ENCODE measurements at places on chromosomes 4 and X.

DNA sequence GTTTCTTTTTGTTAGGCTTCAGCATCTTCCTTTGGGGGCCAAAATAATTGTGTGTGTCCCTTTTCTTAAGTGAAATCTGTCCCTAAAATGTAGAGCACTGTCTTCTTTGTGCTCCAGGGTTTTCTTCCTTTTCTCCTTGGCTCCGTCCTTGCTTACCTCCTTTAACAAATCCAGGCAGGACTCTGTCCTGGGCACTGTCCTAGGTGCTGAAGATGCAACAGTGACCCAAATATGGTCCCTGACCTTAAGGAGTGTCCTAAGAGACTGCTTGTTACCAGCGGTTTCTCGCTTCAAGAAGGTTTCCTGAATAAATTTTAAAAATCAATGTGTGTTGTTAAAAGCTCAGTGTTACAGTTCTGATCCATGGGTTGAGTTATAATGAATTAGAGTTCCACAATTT lies 471.8 kb downstream of the KCNIP4 start:
- DNase-seq, result no peak

GRCh38 chr4:8320386-8320750 lies 50.8 kb downstream of the HTRA3 start:
- no peak for DNase-seq

DNA sequence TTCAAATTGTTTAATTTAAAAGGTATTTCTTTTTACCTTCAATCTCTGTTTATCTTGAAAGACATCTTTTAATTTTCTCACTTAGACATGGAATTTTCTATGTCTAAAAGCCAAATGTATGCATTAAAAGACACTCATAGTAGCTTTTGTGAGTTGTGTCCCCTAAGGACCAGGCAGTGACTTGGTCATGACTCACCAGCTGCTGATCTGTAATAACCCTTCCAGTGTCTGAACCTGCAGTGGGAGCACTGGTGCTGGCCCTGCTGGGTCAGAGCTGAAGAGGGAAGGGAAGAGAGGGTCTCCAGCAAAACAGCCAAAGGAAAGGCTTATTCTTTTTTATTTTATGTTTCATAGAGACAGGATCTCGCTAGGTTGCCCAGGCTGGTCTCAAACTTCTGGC lies 31.1 kb upstream of the SH3D19 start:
- peak; percentile 36 for DNase-seq

DNA sequence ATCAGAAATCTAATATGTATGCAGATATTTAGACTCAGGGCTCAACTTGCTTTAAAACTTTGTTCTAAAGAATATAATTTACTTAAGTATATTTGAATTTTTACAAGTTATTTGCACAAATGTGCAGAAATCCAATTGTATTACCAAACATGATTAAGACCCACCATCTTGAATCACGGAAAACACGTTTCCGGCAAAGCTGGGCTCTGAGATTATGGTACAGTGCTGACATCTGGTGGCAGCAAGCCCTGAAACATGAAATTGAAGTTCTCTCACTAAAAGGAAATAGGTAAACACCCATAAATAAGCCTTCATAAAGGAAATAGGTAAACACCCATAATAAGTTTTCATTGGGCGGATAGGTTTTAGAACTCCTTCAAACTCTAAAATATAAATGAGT lies 98.3 kb upstream of the MAOA start:
- DNase-seq, result peak; percentile 28

DNA sequence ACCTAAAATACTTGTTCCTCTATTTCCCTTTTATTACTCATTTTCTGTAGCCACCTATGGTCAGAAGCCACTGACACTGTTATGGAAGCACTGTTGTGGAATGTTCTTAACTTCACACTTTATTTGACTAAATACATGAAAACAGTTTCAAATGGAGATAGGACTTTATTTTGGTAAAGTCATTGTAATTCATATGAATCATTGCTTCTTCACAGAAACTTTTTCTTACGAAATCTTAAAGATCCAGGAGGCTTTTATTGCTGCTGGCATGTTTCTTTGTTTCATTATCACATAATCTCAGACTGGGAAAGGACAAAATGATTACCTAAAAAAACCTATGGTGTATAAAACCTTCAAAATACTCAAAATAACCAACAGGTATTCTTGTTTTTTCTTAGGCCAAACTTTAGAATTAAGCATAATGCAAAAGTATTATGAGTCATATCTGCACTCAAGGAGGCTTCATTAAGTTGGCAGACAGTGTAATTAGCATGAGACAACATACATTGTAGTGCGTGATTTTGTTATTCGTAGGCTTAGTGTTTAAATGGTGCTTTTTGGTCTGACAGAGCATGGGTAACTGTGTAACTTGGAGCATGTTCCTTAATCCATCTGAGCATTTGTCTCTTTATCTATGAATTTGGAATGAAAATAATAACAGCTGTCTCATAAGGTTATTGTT lies 58.0 kb downstream of the SH3BGRL start:
- peak; percentile 43 for DNase-seq

DNA sequence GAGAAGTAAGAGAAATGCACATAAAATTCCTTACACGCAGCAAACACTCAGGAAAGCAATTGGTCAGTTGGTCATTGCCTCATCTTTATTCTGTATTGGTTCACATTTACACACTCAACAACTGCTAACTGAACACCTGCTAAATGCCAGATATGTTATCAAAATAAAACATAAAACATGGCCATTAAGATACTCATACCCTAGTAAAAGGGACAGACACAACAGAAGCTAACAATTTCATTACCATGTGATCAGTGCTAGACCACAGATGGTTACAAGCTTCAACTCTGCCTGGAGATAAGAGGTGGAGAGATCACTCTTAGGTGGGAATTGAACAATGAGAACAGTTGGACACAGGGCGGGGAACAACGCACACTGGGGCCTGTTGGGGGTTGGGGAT lies 26.2 kb downstream of the TEC start:
- no peak for DNase-seq

- no peak for DNase-seq
These were observed 86.0 kb upstream of the TET2 start for GRCh38 chr4:105060628-105061027.

DNA sequence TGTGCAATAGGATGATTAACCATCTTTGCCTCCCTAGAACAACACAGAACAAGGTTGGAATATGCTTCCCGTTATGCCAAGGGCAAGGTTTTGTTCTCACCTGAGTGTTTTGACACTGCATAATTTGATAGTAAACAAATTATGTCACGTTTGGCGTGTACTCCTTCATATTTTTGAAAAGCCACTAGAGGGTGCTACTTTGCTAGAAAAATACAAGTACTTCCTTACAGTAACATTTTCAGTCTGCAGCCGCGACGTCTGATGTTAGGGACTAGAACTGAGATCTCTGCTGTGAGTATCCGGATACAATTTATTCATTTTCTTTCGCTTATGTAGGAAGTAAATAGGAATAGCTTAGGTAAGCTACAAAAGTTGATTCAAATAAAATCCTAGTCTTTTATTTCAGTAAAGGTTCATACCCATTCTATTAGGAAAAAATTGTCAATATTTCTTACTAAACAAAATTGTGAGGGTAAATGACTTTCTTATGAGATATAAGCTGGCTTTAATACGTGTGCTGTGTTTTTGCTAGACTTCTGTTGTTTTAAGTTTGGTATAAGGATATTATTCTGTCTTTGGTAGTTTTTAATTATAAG lies 181.1 kb upstream of the WDFY3 start:
- peak; percentile 57 for DNase-seq

DNA sequence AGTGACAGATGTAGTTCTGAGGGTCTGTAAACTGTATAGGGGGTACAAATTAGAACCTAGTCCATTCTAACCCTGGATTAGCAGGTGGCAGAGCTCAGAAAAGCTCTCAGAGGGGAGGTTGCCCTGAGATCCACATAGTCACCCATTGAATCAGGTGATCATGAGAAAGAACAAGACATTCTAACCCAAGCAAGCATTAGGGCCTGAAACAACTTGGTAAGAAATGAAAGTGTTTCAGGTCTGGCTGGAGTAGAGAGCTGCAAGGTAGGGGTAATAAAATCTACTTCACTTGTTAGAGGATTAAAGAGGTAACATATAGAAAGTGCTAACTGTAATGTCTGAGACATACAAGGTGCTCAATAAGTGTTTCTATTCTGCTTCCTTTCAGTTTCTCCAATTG lies 8.8 kb upstream of the BMP2K start:
- no peak for DNase-seq

DNA sequence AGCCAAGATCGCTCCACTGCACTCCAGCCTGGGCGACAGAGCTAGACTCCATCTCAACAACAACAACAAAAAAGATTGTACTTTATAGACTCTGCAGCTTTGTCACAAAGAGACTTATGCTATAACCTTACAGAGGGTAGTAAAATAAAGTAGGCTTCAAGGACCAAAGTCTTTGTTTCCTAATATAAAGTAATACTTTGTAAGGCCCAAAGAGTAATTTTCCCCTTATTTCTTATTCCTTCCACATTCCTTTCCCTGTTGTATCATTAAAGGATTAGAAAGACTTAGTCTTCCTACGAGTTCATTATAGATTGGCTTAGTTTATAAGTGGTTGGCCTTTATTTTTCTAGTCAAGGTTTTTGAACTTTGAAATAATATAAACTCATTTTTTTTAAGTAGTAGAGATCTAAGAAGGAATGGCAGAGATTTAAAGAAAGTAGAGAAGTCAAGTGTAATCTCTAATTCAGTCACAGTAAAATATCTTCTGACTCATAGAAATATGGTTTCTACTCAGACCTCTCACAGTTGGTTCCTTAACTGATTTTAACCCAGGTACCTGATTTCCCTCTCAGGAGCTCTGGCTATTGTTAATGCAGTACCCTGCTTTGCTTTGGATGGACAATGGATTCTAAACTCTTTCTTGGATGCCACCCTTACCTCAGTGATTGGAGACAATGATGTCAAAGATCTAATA lies 26.2 kb downstream of the YY2 start:
- no peak for DNase-seq

DNA sequence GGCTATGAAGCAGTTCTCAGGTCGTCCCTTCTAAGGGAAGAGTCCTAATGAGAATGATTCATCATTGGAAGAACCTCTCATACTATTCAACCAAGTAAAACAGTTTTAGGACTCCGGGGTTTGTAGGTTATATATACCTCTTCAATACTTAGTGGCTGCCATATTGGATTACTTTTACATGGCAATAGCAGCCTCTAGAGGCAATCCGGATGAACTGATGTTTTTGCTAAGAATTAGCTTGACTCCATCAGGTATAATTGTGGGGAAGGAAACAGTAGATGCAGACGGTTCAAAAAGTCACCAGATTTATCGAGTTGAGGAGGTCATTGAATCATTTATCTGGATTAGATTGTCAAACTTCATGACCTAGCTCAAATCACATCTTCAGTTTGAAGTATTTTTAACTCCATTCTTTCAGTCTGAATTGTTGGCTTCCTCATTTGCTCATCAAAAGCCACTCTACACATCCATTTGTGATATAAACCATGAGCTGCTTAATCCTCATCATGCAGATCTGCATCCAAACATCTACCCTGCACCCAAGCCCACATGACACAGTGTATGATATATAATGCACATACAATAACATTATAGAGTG lies 28.4 kb downstream of the GUCY1B1 start:
- DNase-seq, result peak; percentile 47

GRCh38 chrX:2901367-2902036 lies 27.6 kb downstream of the ARSD start:
- no peak for DNase-seq

GRCh38 chr4:183760326-183760725 lies 101.2 kb downstream of the TRAPPC11 start:
- no peak for DNase-seq

DNA sequence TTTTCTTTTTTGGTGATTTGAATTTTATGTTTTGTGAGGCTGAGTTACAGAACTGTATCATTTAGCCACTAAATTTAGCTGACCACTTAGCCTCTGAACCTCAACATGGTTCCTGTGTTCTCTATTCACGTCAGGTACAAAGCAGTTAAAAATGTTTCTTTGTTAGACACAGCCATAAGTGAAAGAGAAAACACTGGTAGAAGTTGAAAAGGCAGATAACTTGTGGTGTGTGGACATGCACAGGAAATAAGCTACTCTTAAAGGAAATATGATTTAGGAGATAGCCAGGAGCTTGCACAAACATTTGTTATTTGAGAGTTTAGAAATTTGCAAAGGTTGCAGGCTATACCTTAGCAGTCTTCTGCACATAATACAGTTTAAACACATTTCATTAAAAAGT lies 171.0 kb upstream of the RPS6KA3 start:
- no peak for DNase-seq

DNA sequence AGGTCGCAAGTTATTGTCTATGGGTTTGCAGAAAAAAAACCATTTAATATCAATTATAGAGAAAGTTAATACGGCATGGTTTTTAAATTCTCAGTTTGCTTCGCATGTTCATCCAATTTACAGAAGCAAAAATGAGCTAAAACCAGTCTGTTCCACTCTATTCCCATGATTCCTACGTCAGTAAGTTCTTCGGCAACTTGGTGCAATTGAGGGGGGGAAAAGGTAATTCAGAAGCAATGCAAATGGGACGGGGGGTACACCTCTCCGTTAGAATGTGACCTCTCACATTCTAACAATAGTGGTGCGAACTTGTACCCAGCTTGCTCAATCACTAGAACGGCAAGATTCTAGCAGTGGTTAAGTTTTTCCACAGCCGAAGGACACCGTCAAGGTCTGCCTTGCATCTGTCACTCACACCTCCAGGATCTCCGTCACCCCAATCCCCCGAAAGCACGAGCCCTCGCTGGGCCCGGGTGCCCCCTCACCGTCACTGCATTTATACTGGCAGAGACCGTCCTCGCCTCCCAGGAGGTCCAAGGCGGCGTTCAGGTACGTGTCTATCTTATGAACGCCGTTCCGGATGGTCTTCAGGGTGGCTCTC lies 653 bp downstream of the PLA2G12A start:
- no peak for DNase-seq

- no peak for DNase-seq
These were observed 23.8 kb upstream of the RNF4 start for GRCh38 chr4:2445130-2445529.

- peak; percentile 70 for DNase-seq
These were observed 25.8 kb upstream of the KLHL34 start for GRCh38 chrX:21683941-21684340.

DNA sequence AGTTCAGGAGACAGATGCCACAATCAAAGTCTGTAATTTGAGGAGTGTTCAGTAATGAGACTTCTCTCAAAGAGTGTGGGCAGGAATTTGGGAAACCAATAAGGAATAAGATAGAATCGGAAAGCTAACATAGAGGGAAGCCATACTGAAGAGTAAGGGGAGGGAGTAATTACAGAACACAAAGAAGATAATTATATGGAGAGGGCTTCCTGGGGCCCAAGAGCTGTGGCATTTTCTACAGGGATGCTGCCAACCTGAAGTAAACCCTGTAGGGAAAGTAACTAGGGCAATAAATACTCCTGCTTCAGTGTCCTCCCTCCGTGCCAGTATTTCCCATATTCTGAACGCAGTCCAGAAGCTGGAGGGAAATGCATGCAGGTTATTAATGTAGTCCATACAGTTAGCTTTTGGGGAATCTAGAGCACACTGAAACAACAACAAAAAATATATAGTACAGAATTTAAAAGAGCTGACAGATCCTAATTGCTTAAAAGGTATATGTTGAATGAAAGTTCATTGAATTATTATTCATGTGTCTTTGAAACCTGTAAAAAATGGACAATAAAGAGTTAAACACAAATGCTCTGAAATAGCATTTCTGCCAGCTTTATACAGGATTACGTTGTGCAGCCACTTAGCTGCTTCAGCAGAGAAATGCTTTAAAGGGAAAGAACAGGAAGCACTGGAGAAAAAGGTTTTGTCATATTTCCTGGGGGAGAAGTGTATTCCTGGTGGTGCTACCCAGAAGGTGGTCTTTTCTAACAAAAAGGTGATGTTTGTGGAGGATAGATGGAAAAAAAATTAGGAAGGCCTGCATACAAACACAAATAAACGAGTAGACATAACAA lies 48.0 kb downstream of the CXXC4 start:
- DNase-seq, result no peak

GRCh38 chrX:37666516-37666915 lies 19.1 kb upstream of the XK start:
- no peak for DNase-seq
